ENCODE measurements at places on chromosomes 11 and 22. TPM values are rescaled to one million over a fixed set of nuclear protein-coding genes. Genes with fewer than 3 reads are reported as not detected.

DNA sequence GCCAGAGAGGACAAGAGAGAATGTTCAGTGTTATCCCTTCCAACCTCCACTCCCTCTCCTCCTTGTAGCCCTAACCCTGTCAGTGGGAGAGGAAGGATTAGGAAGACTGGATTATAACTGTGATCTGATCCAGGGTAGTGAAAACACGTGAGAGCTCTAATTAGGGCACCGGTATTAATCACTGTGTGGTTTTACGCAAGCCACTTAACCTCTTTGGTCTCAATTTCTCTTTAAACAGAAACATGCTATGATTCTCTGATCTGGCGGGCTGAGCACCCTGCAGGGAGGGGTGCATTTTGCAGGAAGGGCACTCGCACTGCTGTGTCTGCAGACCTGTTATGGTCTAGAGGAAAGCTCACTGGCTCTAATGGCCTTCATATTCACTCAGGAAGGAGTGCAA, 11.5 kb downstream of the RPL27A start:
- H3K27ac ChIP-seq = no peak overlapping the region
- DNase-seq = no peak
- H3K36me3 ChIP-seq = peaks cover 76% of the 10 kb centered on the region
- no peaks in the 10 kb centered on the region for H3K27me3 ChIP-seq
- H3K4me3 ChIP-seq = no peak overlapping the region

DNA sequence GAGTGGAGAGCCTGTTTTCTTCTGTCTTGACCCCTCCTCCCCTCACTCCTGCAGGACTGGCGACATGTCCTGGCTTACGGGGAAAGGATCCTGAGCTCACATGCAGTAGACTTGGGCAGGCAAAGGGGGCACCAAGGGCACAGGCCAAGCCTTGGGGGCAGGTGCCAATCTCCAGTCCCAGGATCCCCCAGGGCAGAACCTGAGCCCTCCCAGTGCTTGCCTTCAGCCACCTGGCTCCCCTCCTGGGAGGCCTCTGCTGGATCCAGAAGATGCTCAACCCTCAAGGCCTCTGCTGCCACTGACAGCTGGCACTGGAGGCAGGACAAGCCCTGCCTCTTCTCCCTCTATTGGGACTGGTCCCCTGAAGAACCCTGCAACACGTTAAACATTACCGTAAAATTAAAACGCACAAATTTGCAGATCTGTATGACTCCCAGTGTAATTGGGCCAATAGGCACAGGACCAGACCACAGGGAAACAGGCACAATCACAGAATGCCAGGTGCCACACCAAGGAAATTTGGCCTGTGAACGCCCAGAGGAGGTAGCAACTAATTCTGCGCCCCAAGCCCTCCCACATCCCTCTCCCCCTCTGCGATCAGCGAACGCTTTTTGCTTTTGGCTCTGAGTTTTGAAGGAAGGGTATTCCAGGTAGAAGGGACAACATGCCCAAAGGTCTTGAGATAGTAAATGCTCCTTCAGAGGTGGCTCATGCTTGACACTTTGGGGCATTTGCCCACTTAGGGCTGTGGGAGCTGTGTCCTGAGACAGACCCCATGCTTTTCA, 967 bp upstream of the LZTR1 start:
- peaks cover 28% of the 10 kb centered on the region for H3K4me1 ChIP-seq
- peaks cover 17% of the 10 kb centered on the region for H3K36me3 ChIP-seq
- peak overlapping the region; percentile 96 for H3K4me3 ChIP-seq
- no peaks in the 10 kb centered on the region for H3K27me3 ChIP-seq

INS gene
- 0.39 TPM for polyA plus RNA-seq

GRCh38 chr11:10460611-10461275, 5.7 kb downstream of the AMPD3 start:
- H3K27me3 ChIP-seq = no peaks in the 10 kb centered on the region
- H3K4me1 ChIP-seq = peaks cover 6% of the 10 kb centered on the region
- no peak overlapping the region for H3K4me3 ChIP-seq
- no peaks in the 10 kb centered on the region for H3K36me3 ChIP-seq
- no peak overlapping the region for H3K27ac ChIP-seq

DNA sequence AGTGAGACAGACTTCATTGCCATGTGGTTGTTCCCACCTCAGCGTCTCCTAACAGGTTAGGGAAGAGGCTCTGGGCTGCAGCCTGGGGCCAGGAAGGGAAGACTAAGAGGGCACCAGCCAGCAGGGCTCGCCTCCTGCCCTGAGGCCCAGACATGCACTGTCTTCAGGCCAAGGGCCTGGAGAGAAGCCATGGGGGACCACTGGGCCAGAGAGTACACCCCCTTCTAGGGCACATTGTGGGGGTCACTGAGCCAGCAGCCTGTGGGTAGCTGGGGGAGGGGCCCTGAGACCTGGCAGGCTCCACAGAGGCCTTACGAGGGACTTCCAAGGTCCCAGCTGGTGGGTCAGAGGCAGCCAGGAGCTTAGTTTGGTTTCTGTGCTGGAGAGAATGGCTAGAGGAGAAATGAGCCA, 25.0 kb upstream of the MYRF start:
- no peaks in the 10 kb centered on the region for H3K27me3 ChIP-seq
- no peak overlapping the region for H3K4me3 ChIP-seq
- no peak overlapping the region for H3K27ac ChIP-seq
- peaks cover 96% of the 10 kb centered on the region for H3K36me3 ChIP-seq

SLC22A9 gene
- 0.04 TPM for polyA plus RNA-seq

DNA sequence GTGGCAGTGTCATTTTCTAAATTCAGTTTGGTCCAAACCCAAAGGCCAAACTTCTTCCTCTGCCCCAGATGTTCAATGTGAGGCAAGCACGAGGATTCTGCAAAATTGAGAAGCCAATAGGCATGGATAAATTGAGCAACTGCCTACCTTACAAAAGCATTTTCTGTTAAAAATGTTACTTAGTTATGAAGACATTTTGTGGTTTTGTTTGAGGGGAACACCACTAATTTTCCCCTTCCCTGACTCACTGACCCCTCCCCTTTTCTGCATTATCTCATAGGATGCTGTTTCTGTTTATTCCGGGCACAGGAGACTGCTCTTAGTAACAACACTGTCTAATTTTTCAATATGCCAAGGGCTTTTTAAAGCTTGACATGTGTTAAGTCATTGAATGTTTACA, 462.8 kb downstream of the INSC start:
- no peak overlapping the region for H3K4me3 ChIP-seq
- no peaks in the 10 kb centered on the region for H3K27me3 ChIP-seq
- H3K4me1 ChIP-seq = peaks cover 9% of the 10 kb centered on the region
- H3K36me3 ChIP-seq = no peaks in the 10 kb centered on the region
- H3K27ac ChIP-seq = no peak overlapping the region

PNPLA5 gene
- not detected for polyA plus RNA-seq

- H3K4me3 ChIP-seq = no peak overlapping the region
- peaks cover 22% of the 10 kb centered on the region for H3K4me1 ChIP-seq
- DNase-seq = no peak
- peak overlapping the region; percentile 79 for H3K27ac ChIP-seq
- H3K36me3 ChIP-seq = peaks cover 72% of the 10 kb centered on the region
- H3K27me3 ChIP-seq = no peaks in the 10 kb centered on the region
Measured at GRCh38 chr11:67286621-67287333, 2.3 kb upstream of the ANKRD13D start.

GAB4 gene
- not detected for polyA plus RNA-seq
